Stimulated activated CD8-positive, alpha-beta memory T cell treated with anti-CD3 and anti-CD28 coated beads, Interleukin-7, amount 100 ng/mL, for 48 hours (primary cell): ENCODE measurements at places on chromosomes 1 and 21.

DNA sequence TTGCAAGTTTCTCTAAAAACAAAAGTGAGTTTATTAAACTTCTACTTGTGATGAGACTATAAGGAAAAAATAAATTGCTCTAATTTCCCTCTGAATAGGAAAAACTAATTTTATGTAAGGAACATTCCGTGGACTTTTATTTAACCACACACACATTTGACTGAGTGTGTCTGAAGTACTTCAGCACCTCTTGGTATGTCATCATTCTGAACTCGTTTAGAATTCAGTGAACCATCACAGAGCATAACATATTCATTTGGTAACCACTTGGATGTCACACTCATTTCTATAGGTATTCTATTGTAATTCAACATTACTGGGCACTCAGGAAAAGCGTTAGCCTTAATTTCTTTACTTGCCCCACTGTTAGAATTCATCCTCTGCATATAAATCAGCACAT is 79.1 kb downstream of the RGS21 start:
- no peak for DNase-seq

- no peak for DNase-seq
Measured at GRCh38 chr1:233172201-233172600, 123.3 kb downstream of the PCNX2 start.

- no peak for DNase-seq
Measured at GRCh38 chr21:46092811-46093667, 4.9 kb upstream of the COL6A2 start.

GRCh38 chr1:228362141-228362883 is 44.3 kb downstream of the TRIM11 start:
- no peak for DNase-seq

DNA sequence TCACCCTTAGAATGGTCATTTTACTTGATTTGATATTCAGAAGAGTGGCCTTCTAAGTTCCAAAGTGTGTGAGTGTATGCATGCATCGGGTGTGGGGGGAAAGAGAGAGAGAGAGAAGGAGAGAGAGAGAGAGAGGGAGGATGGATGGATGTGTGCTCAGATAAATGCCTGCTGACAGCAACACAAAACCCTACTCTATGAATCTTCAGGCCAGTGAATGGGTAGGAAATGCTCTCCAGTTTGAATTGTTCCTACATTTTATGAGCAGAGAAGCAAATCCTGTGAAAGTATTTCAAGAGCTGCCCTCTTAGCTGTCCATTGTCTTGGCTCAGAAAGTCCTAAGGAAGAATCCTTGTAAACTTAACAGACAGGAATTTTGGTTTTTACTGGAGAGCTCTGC is 7.4 kb downstream of the JAM2 start:
- DNase-seq, result no peak

DNA sequence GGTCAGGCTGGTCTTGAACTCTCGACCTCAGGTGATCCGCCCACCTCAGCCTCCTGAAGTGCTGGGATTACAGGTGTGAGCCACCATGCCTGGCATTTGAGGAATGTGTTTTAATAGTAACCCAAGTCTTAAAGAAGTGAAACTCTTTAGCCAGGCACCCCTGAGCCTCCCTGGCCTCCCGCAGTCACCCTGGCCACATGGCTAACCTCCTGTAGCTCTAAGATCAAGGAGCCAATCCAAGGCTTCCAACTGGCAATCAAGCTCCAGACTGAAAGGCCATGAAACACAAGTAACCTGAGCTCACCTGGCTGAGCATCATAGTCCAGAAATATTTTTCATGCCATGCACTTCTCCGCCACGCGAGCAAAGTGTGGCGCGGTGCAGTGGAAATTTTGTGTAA is 84.3 kb downstream of the LTN1 start:
- DNase-seq, result no peak

GRCh38 chr1:230507236-230507635 is 81.1 kb upstream of the PGBD5 start:
- no peak for DNase-seq

DNA sequence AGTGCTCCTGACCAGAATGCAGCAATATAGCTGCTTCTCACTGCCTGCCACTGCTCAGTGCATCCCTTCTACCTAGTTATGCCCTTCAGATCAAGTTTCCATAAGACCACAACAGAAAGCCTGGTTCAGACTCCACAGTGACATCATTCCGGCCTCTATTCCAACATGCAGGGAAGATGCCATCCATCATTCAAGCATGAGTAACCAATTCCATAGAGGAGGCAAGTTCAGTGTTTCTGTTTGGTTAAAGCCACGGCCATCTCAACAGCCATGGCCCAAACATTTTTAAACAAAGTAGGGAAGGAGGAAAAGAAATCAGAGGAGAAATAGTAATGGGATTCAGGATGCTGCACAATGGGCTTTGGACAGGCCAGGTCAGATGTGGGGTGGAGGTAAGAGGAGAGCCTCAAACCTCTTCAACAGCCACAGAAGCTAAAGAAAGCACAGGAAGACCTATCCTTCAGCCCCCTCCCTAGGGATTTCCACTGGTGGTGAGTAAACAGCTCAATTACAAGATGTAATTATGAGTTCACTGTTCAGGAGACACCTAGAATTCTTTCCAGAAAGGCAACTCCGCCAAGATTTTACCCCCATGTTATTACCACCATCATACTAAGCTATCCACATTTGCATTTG is 484.9 kb downstream of the SETD4 start:
- no peak for DNase-seq

DNA sequence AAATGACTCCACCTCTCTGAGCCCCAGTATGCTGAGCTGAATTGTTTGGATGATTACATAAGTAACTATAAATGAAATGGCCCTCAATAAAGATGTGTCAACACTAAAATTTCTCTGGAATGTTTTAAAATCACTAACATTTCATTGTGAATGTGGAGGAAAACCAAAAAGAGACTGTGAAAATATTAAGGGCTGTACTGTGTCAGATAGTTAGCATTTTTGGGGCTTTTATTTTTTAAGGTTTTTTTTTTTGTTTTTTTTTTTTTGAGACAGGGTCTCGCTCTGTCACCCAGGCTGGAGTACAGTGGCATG is 6.3 kb downstream of the MYOC start:
- no peak for DNase-seq

DNA sequence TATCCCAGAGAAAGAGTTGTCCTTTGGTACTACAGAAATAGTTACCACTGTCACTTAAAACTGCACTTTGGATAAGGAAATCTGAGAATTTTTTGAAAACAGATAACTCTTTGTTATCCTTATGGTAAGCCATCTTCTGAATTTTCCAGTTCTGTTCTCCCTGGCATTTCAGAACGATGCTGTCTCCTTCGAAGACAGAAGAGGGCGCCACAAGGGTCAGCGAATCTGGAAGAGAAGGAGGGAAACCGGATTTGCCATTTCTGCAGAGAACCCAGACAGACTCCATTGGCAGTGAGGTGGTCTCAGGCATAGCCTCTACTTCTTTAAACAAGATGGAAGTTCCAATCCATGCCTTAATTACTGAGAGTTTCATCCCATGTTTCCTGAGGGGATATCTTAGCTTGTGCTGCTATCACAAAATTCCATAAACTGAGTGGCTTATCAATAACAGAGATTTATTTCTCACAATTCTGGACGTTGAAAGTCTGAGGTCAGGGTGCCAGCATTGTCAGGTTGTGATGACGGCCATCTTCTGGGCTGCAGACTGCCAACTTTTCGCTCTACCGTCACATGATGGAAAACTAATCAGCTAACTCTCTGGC is 6.4 kb downstream of the FCRL2 start:
- DNase-seq, result no peak

DNA sequence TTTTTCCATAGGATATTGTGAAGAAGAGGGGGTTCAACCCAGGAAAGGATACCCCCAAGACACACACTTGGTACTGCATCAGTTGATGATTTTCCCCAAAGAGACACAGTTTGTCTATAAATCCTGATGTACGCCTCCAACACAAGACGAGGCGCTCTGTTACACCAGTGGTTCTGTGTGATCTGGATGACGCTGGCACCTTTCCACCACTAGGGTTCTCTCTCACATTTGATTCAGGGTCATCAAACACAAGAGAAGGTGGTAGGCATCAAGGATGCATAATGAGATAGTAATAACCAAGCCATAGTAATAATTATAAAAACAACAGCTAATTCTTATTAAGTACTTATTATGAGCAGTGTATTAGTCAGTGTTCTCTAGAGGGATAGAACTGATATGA is 508.8 kb upstream of the ZP4 start:
- DNase-seq, result no peak

- DNase-seq, result no peak
Measured at GRCh38 chr1:18705811-18706210, 75.2 kb downstream of the PAX7 start.

DNA sequence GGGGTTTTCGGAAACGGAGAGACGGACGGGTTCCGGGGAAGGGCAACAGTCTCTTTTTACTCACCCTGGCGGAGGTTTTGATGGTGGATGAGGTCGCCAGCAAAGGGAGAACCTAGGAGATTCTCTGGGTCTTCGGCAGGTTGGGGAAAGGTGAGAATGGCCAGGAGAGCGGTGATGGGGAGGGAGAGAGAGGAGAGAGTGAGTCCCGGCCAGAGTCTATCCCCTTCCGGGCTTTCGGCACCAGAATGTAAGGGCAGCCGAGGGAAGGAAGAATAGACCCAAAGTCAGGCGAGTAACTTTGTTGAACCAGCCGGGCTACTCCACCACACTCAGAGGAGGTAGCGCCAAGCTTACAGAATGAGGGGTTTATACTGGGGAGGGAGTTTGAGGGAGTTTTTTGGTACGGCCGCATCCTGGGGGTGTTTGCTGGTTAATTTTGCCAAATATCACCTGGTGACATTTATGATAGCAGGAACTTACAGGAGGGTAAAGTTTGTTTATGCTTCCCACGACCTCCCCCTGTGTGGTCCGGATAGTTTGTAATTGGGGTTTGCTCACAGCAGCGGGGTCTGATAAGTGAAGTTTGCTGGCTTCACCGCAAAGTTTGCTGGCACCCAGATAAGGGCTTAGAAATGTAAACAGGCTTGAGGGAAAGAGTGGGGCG is 141.1 kb upstream of the ETV3 start:
- DNase-seq, result no peak

- DNase-seq, result no peak
Measured at GRCh38 chr1:161478985-161479384, 26.3 kb upstream of the FCGR2A start.

DNA sequence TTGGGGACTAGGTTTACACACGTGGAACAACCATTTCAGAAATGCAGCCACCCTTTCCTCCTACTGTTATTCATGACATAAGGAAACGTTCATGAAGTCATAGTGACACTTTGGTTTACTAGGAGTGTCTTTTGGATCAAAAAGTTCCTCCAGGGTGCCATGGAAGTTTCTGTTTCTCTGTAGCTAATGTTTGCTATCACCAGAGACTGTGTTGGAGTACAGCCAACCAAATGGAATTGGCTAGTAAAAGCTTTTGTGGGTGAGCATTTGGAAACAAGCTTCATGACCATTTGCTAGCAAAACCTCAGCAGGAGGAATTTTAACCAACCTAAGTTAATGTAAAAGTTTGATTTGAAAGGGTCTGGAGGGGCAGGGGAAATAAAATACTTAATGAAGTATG is 43.9 kb upstream of the ADGRL2 start:
- no peak for DNase-seq

DNA sequence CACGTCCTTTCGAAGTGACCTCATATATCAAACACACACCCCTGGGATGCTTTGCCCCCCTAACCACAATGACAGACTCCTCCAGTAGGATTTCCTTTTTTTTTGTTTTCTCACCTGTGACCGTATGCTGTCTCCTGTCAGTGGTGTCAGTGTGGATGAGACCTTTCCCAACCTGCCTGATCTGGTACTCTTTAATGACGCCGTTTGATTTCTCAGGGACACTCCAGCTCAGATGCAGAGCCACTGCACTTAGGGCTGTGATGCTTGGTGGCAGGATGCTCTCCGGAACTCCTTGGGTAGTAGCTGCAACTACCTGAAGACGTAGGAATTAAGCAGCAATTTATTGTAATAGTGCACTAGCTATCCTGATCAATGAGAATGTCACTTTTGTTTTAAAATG is 212.6 kb downstream of the KCTD3 start:
- DNase-seq, result no peak

GRCh38 chr21:17454315-17455027 is 58.4 kb upstream of the CXADR start:
- peak; percentile 35 for DNase-seq

- DNase-seq, result no peak
Measured at GRCh38 chr1:6803357-6803756, 18.1 kb downstream of the CAMTA1 start.

DNA sequence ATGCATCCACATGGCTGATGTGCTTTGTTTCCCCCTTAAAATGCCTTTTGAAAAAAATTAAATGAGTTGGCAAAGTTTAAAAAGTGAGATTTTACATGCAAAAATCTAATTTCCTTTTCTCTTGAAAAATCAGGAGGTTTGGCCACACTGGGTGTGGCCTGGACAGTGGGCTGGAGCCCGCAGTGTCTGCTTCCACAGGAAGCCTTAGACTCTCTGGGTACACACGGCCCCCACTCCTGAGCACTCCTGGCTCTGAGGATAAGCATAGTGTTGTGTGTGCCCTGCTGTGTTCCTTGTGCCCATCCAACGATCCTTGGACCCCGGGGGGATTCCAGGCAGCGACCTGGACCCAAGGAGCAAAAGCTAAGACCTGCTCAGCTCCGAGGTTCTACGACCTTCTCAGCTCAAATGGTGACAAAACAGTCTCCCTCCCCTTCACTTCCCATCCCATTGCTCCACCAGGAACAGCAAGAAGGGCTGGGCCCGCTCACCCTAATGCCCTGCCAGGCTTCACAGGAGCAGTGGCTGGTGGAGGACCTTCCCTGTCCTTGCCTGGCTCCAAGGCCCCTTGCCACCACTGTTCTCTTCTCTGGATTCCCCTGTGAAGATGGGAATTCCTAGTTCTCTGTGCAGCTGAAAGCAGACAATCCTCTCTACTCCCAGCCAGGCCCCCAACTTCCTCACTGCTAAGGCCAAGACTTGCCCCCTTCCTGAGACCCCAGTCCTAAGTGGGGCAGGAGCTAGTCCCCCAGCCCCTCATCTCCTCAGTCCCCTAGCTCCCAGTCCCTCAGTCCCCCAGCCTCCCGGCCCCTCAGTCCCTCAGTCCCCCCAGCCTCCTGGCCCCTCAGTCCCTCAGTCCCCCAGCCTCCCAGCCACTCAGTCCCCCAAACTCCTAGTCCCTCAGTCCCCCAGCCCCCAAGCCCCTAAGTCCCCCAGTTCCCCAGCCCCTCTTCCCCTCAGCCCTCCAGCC is 395.8 kb downstream of the PTPRU start:
- DNase-seq, result no peak
